ENCODE measurements at places on chromosomes 2 and 18. TPM values are rescaled to one million over a fixed set of nuclear protein-coding genes. Genes with fewer than 3 reads are reported as not detected.

DNA sequence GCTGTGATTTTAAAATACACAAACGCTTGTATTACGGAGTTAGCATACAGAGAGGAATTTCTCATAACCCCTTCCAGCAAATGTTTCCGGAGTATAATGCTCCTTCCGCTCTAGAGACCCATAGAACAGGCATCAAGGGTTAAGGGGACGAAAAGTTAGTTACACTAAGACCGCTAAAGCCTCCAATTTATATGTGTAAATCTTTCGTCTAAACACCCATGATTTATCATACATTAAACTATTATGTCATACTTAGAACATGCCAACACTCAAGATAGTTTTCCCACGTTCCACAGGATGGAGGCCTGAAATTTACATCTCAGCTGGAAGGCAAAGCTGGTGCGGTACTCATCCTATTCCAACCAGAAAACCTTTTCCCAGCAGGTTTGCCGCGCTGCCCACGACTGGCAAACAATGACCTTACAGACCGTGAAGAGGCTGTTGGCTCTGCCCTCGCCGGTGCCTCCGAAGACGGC is 650 bp downstream of the ORMDL1 start:
- peak overlapping the region; percentile 80 for H3K4me3 ChIP-seq
- no peak for DNase-seq
- no peaks in the 10 kb centered on the region for H3K36me3 ChIP-seq
- no peaks in the 10 kb centered on the region for H3K4me1 ChIP-seq

DNA sequence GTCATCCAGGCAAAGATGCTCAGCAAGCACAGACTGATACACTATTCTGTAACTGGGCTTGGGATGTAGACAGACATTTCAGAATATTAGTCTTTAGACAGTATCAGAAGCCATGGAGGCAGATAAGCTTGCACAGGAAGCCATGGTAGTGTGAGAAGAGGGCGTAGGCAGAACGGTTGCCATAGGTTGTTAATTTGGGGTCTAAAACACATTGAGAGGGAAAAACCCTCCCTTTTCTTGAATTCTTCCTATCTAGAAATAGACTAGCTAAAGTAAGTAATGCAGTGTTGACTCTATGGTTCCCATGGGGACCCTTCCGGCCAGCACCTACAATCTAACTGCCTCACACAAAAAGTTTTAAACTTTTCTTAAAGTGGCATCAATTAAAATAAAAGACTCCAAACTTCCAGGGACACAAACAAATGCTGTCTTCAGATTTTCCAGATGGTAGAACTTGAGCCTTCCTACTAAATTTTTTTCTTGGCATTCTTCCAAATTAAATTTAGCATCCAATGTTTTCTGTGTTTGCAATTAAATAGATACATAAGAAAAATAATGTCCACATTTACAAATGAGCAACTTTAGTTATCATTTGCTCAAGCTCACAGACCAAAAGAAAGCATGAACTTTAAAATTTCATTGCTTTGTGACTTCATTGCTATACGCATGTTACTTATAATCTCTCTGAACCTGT is 1.9 kb downstream of the PRKRA start:
- DNase-seq, result no peak
- H3K4me1 ChIP-seq, result peaks cover 6% of the 10 kb centered on the region
- no peaks in the 10 kb centered on the region for H3K36me3 ChIP-seq
- H3K27me3 ChIP-seq, result no peaks in the 10 kb centered on the region

GRCh38 chr2:155846259-155846658 is 486.3 kb downstream of the NR4A2 start:
- H3K4me3 ChIP-seq, result no peak overlapping the region
- no peaks in the 10 kb centered on the region for H3K4me1 ChIP-seq
- H3K27ac ChIP-seq, result no peak overlapping the region
- H3K36me3 ChIP-seq, result no peaks in the 10 kb centered on the region
- no peaks in the 10 kb centered on the region for H3K27me3 ChIP-seq

GRCh38 chr2:197217541-197217940 is 93.0 kb downstream of the ANKRD44 start:
- H3K4me3 ChIP-seq, result no peak overlapping the region
- DNase-seq, result no peak
- H3K27ac ChIP-seq, result no peak overlapping the region
- no peaks in the 10 kb centered on the region for H3K27me3 ChIP-seq
- no peaks in the 10 kb centered on the region for H3K4me1 ChIP-seq

Gene UPP2
- total RNA-seq, result not detected

GRCh38 chr2:190935054-190935453 is 54.4 kb downstream of the GLS start:
- H3K4me1 ChIP-seq, result no peaks in the 10 kb centered on the region
- no peaks in the 10 kb centered on the region for H3K27me3 ChIP-seq
- H3K27ac ChIP-seq, result no peak overlapping the region
- no peaks in the 10 kb centered on the region for H3K36me3 ChIP-seq
- DNase-seq, result no peak

Gene PDCD1
- 0.80 TPM for total RNA-seq

DNA sequence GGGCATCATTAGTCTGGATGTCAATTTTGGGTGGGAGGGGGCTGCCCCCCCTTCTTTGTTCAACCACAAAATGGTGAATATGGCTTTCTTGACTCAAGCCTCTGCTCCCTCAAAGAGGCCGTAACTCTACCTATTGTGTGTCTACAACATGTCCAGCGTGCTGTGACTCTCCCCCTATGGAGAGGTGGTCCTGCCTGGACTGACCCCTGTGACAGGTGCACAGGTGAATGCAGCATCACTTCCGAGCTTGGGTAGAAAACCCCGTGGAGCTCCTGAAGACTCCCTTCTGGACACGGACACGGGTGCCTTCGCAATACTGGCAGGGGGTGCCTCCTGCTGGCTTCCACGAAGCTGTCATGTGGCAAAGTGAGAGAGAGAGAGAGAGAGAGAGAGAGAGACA is 397.8 kb downstream of the GALR1 start:
- DNase-seq, result no peak
- H3K4me1 ChIP-seq, result no peaks in the 10 kb centered on the region
- H3K4me3 ChIP-seq, result no peak overlapping the region
- no peaks in the 10 kb centered on the region for H3K36me3 ChIP-seq
- no peak overlapping the region for H3K27ac ChIP-seq

Gene CYS1
- total RNA-seq, result 1.5 TPM

GRCh38 chr2:46555011-46555410 is 75.6 kb downstream of the TMEM247 start:
- no peaks in the 10 kb centered on the region for H3K4me1 ChIP-seq
- H3K4me3 ChIP-seq, result no peak overlapping the region
- no peak for DNase-seq
- no peaks in the 10 kb centered on the region for H3K36me3 ChIP-seq

DNA sequence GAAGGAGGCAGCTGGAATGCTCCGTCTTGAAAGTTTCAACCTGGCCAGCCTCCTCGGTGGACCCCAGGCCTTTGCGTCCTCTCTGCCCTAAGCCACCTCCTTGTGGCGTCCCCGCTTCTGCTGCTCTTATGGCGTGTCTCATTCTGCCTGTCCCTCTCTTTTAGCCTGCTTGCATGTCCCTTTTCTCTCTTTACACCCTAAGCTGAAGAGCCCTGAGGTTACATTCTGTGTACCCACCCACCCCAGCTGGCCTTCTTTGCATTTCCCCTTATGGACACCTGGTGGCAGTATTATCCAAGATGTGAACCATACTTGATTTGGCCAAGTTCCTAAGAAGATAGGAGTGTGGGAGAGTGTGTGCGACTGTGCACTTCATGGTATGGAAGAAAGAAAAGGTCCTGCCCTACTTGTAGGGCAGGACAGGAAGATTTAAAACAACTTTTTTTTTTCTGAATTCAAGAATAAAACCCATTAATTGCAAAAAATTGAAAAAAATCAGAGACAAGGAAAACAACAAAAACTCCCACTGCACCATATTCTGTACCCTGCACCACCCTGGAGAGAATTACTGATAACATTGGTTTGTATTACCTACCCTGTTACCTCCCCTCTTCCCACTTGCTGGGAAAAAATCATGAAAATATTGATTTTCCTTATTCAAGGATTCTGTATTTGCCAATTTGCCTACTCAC is 77.4 kb downstream of the DYSF start:
- no peaks in the 10 kb centered on the region for H3K4me1 ChIP-seq
- no peaks in the 10 kb centered on the region for H3K36me3 ChIP-seq
- no peak for DNase-seq
- H3K4me3 ChIP-seq, result no peak overlapping the region
- no peak overlapping the region for H3K27ac ChIP-seq

Gene SDC1
- total RNA-seq, result 103 TPM

DNA sequence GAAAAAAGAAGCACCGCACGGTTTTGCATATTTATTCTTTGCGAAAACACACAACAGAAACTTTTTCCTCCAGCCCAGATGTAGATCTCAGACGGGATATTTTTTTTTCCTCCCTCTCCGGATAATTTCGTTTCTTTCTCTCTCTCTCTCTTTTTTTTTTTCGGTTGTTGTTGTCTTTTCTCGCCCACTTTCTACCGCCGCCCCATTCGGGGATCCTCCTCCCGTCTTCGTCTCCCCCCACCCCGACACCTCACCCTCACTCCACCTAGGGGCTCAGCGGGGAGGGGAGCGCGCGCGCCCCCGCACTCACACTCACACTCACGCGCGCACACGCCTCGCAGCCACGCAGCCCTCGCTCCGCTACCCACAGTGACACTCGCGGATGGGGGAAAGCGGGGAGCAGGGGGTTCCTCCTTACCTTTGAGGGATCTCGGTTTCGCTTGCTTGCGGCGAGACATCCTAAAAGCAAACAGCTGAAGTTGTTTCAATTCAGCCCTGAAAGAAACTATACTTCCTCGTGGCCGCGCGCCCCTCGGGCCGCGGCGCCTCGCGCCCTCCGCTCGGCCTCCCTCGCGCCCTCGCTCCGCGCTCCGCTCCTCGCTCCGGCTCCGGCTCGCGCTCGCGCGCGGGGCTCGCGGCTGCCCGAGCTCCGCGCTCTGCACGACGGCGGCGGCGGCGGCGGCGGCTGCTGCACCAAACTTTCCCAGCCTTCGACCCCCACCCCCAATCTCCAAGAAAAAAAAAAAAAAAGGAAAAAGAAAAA is 1.3 kb downstream of the ZNF521 start:
- no peaks in the 10 kb centered on the region for H3K36me3 ChIP-seq
- no peak for DNase-seq
- H3K4me3 ChIP-seq, result peak overlapping the region; percentile 55
- H3K4me1 ChIP-seq, result no peaks in the 10 kb centered on the region

Gene SLC39A10
- total RNA-seq, result 27.6 TPM

GRCh38 chr2:47014564-47015051 is 99.0 kb upstream of the MCFD2 start:
- peak; percentile 13 for DNase-seq
- no peaks in the 10 kb centered on the region for H3K36me3 ChIP-seq
- H3K4me3 ChIP-seq, result no peak overlapping the region
- H3K27me3 ChIP-seq, result no peaks in the 10 kb centered on the region

DNA sequence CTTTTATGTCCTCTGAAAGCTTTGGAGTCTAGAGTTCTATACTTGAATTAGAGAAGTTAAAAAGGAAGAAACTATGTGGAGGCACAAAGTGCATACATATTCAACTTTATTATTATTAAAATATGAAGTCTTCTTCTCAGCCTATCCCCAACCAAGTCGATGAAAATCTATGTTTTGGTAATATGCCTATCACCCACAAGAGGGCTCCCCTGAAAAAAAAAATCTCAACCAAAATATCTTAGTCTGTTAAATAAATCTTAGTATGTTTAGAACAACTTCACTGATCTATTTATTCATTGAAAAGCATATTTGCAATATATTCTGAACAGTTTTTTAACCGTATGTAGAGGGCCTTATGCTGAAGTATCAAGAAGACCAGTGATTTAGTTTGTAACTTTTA is 804.5 kb downstream of the TDRD15 start:
- H3K27me3 ChIP-seq, result no peaks in the 10 kb centered on the region
- no peaks in the 10 kb centered on the region for H3K36me3 ChIP-seq
- no peak for DNase-seq
- H3K4me3 ChIP-seq, result no peak overlapping the region
- H3K4me1 ChIP-seq, result no peaks in the 10 kb centered on the region

Gene ARHGAP28
- total RNA-seq, result 20.3 TPM

GRCh38 chr2:52880872-52881271 is 886.7 kb upstream of the CHAC2 start:
- no peak overlapping the region for H3K4me3 ChIP-seq
- DNase-seq, result no peak
- H3K27me3 ChIP-seq, result no peaks in the 10 kb centered on the region
- H3K27ac ChIP-seq, result no peak overlapping the region
- H3K4me1 ChIP-seq, result no peaks in the 10 kb centered on the region

DNA sequence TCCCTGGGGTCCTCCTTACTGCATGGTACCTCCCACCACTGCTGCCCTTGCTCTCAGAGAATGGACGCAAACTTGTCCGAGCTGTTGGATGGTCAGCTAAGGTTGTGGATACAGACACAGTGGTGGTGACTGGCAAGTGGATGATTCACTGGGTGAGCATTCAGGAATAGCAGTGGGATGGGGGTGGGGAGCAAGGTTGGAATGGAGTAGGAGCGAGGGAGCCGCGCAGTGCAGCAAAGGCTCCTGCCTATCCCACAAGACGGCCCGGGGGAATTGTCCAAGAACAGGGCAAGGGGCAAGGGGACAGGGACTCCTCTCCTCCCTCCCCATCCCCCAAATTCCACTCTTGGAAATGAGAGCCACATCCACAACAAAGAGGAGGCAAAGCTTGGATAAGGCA is 102.2 kb downstream of the PIEZO2 start:
- H3K36me3 ChIP-seq, result no peaks in the 10 kb centered on the region
- no peak overlapping the region for H3K27ac ChIP-seq
- H3K4me3 ChIP-seq, result no peak overlapping the region
- no peaks in the 10 kb centered on the region for H3K27me3 ChIP-seq
- no peak for DNase-seq
- H3K4me1 ChIP-seq, result no peaks in the 10 kb centered on the region

DNA sequence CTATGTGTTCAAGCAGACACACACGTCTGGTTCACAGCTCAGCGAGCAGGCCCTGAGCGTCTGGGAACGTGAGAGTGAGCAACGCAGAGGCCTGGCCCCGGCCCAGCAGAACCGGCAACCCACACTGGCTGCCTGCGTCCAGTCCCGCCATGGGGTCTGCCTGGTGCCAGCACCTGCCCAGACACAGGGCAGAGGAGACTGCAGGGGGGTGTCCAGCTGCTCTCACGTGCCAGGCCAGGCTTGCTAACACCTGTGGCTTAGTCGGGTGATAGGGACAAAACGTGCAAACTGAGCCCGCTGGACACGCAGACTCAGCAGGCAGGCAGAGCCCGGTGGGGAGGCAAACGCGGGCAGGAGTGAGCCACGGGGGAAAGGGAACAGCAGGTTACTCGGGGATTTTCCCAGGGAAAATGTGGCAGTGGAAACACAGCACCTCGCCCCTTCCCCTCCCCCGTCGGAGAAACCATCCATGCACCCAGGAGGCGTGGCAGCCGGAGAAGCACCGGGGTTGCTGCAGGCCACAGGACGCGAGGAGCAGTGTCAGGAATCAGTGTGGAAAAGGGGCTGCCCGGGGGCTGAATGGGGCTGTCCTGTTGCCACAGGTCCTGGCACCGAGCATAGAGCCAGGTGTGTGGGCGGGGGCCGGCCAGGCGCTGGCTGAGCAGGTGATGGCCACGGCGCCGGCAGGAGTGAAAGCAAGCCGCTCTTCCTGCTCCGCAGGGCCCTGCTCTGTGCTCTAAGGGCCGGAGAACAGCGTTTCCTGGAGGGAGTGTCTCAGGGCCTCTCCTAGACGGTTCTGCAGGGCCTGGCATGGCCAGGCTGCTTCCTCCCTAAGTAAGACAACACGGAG is 154.7 kb downstream of the HDAC4 start:
- no peaks in the 10 kb centered on the region for H3K36me3 ChIP-seq
- peak; percentile 58 for DNase-seq
- H3K27ac ChIP-seq, result peak overlapping the region; percentile 53
- peak overlapping the region; percentile 25 for H3K4me3 ChIP-seq
- no peaks in the 10 kb centered on the region for H3K27me3 ChIP-seq
- no peaks in the 10 kb centered on the region for H3K4me1 ChIP-seq

Gene CYRIA
- total RNA-seq, result 10.3 TPM
